Natural killer cell (primary cell): ENCODE measurements at places on chromosomes 7 and 10. TPM values are rescaled to one million over a fixed set of nuclear protein-coding genes. Genes with fewer than 3 reads are reported as not detected.

GRCh38 chr10:129467359-129468064 lies 471 bp downstream of the MGMT start:
- H3K36me3 ChIP-seq = no peaks in the 10 kb centered on the region
- no peaks in the 10 kb centered on the region for H3K27me3 ChIP-seq
- peak overlapping the region; percentile 74 for H3K27ac ChIP-seq
- no peak for DNase-seq
- H3K4me1 ChIP-seq = peaks cover 20% of the 10 kb centered on the region
- peak overlapping the region; percentile 81 for H3K4me3 ChIP-seq

- no peak overlapping the region for H3K27ac ChIP-seq
- DNase-seq = no peak
- H3K4me3 ChIP-seq = no peak overlapping the region
Observed at GRCh38 chr7:34952822-34953221, 84.5 kb downstream of the DPY19L1 start.

- H3K36me3 ChIP-seq = no peaks in the 10 kb centered on the region
- no peak for DNase-seq
- no peaks in the 10 kb centered on the region for H3K27me3 ChIP-seq
- no peak overlapping the region for H3K4me3 ChIP-seq
- no peak overlapping the region for H3K27ac ChIP-seq
Observed at GRCh38 chr10:14383266-14383665, 52.5 kb upstream of the FRMD4A start.

GRCh38 chr7:127873151-127873550 lies 158.1 kb downstream of the LRRC4 start:
- H3K36me3 ChIP-seq = no peaks in the 10 kb centered on the region
- H3K4me1 ChIP-seq = no peaks in the 10 kb centered on the region
- no peaks in the 10 kb centered on the region for H3K27me3 ChIP-seq
- DNase-seq = no peak
- H3K27ac ChIP-seq = no peak overlapping the region

DNA sequence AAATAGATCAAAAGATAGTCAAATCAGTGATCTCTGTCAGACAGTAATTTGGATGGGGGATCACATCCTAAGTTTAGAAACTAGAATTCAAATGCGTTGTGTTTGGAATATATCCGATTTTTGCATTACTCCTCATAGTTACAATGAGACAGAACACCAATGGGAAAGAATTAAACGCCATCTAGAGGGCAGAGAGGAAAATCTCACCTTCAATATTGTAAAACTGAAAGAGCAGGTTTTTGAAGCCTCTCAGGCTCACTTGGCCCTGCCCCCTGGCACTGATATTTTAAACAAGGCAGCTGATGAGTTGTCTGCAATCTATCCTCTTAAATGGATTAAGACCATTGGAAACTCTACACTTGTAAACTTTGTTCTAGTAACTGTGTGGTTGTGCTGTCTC lies 17.7 kb downstream of the FRG2B start:
- H3K27ac ChIP-seq = no peak overlapping the region
- H3K4me3 ChIP-seq = no peak overlapping the region
- H3K4me1 ChIP-seq = no peaks in the 10 kb centered on the region
- peaks cover 2% of the 10 kb centered on the region for H3K27me3 ChIP-seq
- H3K36me3 ChIP-seq = no peaks in the 10 kb centered on the region

GRCh38 chr10:114821293-114821914 lies at the start of gene FHIP2A:
Gene FHIP2A (plus strand): TSS chr10:114821780. CDS start chr10:114822079, 299 bp downstream.
- H3K4me3 ChIP-seq = peak within 1 kb of the TSS; percentile 79
- no peaks in the 10 kb centered on the region for H3K36me3 ChIP-seq
- peaks cover 4% of the 10 kb centered on the region for H3K4me1 ChIP-seq
- H3K27me3 ChIP-seq = no peaks in the 10 kb centered on the region
- peak; percentile 90 for DNase-seq
- peak within 1 kb of the TSS; percentile 75 for H3K27ac ChIP-seq

DNA sequence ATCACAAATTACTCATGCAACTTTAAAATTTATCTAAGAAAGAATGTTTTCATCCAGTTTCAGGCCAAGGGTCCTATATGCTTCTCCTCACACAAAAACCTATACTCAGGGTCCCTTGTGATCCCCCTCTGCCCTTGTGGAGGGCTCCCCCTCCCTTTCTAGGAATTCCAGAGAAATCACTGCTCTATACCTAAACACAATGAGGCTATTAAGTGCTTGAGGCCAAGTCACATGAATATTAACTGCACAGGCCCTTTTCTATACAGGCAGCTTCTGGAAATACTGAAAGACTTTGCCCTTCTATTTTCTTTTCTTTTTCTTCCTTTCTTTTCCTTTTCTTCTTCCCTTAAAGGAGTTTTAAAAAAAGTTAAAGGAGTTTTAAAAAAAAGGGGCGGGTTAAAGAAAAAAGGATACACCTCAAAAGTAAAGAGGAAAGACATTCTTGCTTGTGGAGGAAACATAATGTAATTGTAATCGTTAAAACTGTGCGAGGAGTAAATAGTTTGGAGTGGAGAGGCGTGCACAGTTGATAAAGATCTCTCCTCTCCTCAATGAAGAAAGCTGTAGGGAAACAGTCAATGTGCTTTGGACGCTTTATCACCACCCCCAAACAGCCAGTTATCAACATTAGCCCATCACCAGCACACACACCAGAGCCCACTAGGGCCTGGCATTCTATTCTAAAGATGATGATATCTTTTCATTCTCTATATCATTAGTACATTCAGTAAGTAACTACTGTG lies 16.4 kb downstream of the GRB10 start:
- no peaks in the 10 kb centered on the region for H3K36me3 ChIP-seq
- peaks cover 3% of the 10 kb centered on the region for H3K4me1 ChIP-seq
- H3K27me3 ChIP-seq = no peaks in the 10 kb centered on the region

DNA sequence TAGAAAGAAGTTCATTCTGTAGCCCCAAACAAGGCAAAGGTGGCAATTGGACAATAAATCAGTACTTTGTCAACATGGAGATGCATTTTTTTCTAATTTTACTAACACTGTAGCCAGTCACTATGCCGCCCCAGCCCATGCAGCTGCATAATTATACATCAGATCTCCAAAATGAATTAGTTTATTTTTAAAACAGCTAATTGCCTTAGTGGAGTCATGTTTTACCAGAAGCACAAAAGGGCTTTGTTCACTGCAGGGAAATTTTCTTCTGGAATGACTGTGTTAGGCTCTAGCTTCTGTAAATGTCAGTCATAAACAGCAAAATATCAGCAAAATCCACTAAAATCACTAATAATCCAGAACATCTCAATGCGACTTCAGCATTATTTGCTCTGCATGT lies 20.1 kb upstream of the HDAC9 start:
- H3K36me3 ChIP-seq = no peaks in the 10 kb centered on the region
- DNase-seq = no peak
- no peak overlapping the region for H3K4me3 ChIP-seq

DNA sequence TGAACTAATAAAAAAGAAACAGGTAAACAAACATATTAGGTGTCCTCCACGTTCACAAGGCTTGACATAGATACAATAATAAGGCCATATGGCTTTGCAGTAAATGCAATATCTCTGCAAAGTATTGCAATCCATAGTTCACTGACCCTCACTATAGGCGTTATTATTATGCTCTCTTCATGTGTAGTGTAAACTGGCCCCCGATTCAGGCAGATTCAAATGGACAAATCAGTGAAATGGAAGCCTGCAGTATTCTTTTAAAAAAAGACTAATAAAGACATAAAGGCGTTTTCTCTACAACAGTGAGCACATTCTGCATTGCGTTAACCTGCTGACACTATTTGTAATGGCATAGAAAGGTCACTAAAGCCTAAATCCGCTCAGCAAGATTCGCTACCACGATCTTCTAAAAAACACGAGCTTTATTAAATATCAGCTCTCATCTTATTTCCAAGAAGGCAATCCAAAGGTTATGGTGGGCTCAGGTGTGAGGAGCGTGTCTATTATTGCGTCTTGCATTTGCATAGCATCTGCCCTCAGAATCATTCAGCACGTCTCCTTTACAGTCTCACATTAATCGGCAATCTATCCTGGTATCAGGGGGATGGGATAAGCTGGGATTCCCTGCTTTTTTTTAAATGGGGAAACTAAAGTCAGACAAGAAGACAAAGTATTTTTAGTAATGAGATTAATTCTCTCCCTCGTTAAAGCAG lies 36.2 kb downstream of the FRMD4A start:
- H3K27ac ChIP-seq = no peak overlapping the region
- H3K27me3 ChIP-seq = no peaks in the 10 kb centered on the region
- no peaks in the 10 kb centered on the region for H3K4me1 ChIP-seq
- H3K36me3 ChIP-seq = no peaks in the 10 kb centered on the region

- no peak overlapping the region for H3K27ac ChIP-seq
- no peak for DNase-seq
- H3K4me3 ChIP-seq = no peak overlapping the region
- peaks cover 11% of the 10 kb centered on the region for H3K4me1 ChIP-seq
- H3K36me3 ChIP-seq = no peaks in the 10 kb centered on the region
Observed at GRCh38 chr7:73850781-73851207, 8.5 kb upstream of the METTL27 start.

- no peak for DNase-seq
- no peak overlapping the region for H3K4me3 ChIP-seq
- H3K27me3 ChIP-seq = no peaks in the 10 kb centered on the region
- no peaks in the 10 kb centered on the region for H3K36me3 ChIP-seq
Observed at GRCh38 chr10:52228556-52228955, 85.5 kb upstream of the DKK1 start.

DNA sequence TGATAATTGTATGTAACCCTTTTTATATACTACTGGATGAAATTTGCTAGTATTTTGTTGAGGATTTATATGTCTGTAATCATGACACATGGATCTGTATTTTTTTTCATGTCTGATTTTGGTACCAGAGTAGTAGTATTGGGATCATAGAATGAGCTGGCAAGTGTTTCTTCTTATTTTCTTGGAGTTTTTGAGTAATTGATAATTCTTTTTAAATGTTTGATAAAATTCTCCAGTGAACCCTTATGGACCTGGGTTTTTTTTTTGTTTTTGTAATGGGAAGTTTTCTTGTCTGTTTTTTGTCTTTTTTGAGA lies 28.4 kb downstream of the ZNF33A start:
- peaks cover 9% of the 10 kb centered on the region for H3K4me1 ChIP-seq
- H3K27ac ChIP-seq = peak overlapping the region; percentile 81
- H3K27me3 ChIP-seq = no peaks in the 10 kb centered on the region
- H3K36me3 ChIP-seq = peaks cover 25% of the 10 kb centered on the region

Gene VSTM2A
- not detected for total RNA-seq

Gene ZNF33B
- 17.8 TPM for total RNA-seq

Gene GRID2IP
- total RNA-seq = 0.40 TPM

Gene CDK13
- total RNA-seq = 149 TPM

Gene TMEM176A
- not detected for total RNA-seq

Gene STEAP1B
- 0.31 TPM for total RNA-seq
